ENCODE measurements at places on chromosomes 16 and 17.

- no peak for DNase-seq
Observed at GRCh38 chr17:75730065-75730464, 8.8 kb downstream of the ITGB4 start.

DNA sequence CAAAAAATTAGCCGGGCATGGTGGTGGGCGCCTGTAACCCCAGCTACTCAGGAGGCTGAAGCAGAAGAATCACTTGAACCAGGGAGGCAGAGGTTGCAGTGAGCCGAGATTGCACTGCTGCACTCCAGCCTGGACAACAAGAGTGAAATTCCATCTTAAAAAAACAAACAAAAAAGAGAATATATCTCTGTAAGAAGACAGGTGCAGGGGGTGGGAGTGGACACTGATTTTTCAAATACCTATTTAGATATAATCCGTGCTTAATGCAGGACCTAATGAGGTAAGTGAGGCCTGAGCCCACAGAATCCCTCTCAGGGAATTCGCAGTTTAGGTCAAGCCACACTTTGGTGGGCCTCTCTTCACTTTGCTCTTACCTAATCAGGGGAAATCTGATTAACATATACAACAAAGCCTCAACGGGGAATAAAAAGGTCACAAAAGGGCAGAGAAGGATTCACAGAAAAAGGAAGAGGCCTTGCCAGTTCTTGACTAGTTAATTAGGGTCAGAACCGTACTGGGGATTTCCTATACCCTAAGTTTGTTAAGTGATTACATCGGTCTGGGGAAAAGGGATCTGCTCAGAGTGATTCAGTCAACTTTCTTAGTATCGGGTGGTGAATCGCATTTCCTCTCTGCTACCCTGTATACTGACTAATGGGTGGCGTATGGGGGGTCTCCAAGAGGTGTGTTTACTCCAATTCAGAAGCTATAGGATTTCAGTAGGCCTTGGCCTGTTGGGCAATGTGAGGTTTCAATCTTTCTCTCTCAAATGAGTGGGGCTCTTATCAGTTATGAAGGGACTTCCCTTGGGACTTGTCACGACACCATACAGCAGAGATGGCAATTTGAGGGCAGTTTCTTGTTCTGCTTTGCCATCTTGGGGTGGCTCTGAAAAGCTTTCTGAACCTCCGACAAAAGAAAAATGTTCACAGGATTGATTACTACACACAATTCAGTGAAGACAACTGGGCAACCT lies 1.9 kb upstream of the NFAT5 start:
- no peak for DNase-seq

- DNase-seq: no peak
Observed at GRCh38 chr17:8029121-8029520, 9.7 kb upstream of the ALOX15B start.

DNA sequence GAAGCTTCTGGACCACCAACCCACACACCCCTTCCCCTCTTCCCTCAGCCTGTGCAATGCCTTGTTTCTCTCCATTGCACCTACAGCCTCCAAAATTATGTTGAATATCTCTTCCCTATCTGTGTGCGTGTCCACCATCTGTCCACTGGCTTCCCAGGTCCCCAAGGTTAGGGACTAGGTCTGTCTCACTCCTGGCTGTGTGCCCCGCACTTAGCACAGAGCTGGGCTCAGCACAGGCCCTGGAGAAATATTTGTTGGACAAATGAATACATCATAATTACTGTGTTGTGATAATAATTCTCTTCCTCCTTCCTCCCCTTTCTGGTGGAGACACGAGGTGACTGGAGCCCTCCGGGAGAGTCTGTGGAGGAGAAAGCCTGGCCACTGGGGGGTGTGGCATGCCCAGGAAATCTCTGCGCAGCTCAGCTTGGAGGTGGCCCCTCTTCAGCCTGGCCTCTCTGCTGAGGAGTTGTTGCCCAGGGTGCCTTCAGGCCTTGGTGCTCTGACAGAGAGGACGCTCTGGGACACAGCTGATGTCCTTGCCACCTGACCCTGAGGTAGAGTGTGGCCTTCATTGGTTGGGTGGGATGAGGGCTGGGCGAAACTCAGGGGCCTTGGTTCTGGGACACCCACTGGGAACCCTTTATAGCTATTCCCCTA lies 3.3 kb upstream of the BRD7 start:
- DNase-seq: no peak

GRCh38 chr17:17768424-17769088 lies 68.2 kb downstream of the SREBF1 start:
- no peak for DNase-seq

DNA sequence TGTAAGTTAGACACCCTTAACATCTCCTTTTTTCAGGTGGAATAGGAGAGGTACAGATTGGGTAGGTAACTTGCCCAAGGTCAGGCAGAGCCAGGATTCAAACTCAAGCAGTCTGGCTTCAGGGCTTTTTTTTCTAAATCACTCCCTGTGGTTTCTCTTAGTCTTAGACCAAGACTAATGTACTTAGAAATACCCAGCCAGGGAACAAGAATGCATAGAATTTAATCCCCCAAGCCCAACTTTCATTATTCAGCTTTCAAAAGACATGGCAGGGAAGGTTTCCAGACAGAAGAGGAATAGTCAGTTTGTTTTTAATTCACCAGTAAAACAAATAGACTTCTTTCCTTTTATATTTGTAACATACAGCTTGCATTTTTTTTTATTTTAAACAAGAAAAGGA lies 305.2 kb upstream of the RBFOX1 start:
- DNase-seq: no peak

- no peak for DNase-seq
Observed at GRCh38 chr16:11801481-11802021, 4.5 kb upstream of the ZC3H7A start.

DNA sequence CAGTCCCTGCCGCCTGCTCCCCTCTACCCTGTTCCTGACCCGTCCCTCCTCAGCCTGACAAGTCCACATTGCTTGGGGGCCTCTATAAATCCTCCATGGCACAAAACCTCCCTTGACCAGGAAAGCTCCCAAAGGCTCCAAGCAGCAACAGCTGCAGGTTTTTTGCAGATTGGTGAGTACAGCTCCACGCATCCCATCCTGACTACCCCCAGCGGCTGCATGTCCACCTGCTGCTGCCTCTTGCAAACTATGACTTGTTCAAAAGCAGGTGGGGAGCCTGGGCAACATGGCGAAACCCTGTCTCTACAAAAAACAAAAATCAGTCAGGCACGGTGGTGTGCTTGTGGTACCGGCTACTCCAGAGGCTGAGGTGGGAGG lies 122.8 kb downstream of the ANKRD11 start:
- DNase-seq: no peak

DNA sequence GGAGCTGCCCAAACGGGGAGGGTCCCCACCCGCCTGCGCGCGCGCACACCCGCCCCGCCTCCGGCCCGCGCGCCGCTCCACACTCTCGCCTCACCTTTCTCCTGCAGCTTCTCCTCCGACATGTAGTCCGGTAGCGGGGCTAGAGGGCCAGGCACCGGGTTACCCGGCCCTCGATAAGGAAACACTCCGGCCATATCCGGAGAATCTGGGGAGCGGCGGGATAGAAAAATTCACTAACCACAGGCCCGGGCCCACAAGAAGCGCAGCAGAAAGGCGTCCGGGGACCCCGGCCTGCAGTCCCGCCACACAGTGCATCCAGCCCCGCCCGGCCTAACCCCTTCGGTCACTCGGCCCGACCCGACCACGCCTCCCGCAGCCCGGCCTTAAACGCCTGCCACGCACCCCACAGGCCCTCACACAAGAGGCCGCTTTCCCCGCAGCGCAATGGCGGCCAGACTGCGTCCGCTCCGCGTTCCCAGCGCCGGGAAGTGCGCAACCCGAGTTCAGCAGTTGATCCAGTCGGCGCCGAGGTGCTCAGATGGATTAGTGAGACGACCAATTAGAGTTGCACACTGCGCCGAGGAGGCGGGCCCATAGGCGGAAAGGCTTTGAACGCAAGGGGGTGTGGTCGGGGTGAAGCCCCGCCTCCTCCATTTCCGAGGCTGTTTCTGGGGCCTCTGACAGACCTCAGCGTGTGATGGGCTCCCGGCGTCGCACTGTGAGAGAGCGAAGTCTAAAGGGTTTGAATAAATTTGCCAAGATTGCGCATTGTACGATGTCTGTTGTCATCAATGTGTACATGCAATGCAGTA lies at the start of gene PRPF8:
PRPF8 (minus strand) TSS at position 490 of the 812 bp plus-strand sequence; CDS start at position 194, 296 bp downstream.
- peak; percentile 92 for DNase-seq
